Naive thymus-derived CD8-positive, alpha-beta T cell (primary cell): ENCODE measurements at places on chromosomes 12 and 14.
A peak's percentile ranks its signal among the peaks of the same experiment; 100 is the strongest.

DNA sequence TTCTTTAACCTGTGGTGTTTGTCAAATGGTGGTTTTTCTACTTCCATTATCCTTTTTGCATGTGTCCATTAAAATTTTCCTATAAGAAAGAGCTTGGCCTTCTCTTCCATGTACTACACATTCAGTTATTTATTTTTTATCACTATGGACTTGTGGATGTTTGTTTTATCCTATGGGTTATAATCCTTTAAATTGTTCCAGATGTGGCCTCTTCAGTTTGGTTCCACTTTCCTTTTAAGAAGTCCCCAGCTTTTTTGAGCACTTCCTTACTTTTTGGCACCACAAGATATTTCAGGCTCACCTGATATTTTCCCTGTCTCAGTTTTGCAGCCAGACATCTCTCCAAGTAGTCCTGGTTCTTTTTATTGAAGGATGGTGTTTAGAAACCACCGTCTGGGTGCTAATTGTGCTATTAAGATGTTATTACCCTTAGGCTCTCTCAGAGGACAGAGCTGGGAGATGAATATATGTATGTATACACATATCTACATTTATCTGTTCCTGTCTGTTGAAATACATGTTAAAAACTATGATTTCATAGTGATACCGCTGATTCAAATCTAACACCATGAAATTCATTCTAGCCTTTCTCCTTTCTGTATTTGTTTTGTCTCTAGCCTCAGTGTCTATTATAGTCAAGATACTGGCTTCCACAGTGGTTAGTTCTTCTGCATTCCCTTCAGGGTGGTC, 408.5 kb upstream of the RGS6 start:
- DNase-seq = no peak

DNA sequence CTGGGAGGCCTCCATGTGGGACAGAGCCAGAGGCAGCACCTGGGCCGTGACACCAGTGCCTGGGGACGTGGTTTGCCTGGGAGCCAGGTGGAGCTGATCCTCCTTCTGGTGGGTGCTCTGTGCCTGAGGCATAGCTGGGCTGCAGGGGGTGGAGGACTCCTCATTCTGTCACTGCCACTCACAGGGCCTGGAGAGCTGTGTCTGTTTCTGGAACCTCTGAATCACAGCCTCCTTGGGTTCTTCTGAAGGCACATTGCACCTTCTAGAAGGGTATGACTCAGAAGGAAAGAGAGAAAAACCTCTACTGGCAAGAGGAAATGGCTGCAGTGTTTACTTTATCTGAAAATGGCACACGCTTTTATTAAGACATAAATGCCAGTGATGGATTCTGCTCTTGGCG, 659.8 kb downstream of the VRK1 start:
- DNase-seq = no peak

DNA sequence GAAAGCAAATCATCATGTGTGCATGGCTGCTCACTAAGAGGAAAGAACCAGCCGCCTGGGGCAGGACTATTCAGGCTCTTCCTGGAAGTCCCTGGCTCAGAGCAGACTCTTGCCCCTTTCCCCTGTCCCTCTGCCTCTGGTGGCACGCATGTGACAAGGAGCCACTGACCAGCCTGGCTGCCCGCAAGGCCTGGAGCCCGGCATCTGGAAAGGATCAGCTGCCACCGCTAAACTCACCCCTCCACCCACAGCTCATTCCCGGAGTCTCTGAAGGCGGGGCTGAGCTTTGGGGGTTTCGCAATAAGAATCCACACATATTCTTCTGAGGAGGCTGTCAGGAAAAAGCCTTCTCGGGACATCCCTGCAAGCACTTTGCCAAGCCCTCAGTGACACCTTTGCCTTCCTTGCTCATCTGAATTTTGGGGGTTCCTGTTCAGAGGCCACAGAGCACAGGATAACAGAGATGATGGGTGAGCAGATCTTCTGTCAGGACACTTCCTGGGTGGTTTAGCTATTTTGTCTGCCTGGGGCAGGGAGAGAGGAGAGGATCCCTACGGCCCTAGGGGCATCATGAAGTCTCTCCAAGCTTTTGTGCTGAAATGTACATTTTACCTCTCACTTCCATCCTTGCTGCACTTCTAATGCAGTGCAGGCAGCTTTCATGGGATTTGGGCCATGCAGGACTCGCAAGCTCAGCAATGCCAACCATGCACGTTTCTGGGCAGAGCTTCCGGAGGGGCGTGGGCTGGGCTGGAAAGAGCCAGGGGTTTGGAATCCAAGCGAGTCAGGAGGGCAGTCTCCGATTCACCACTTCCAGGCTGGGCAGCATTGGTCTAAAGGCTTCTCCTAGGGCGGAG, 124.8 kb upstream of the MAP1LC3B2 start:
- DNase-seq = no peak

- DNase-seq = no peak
Observed at GRCh38 chr12:111616177-111616623, 17.1 kb upstream of the ATXN2 start.

DNA sequence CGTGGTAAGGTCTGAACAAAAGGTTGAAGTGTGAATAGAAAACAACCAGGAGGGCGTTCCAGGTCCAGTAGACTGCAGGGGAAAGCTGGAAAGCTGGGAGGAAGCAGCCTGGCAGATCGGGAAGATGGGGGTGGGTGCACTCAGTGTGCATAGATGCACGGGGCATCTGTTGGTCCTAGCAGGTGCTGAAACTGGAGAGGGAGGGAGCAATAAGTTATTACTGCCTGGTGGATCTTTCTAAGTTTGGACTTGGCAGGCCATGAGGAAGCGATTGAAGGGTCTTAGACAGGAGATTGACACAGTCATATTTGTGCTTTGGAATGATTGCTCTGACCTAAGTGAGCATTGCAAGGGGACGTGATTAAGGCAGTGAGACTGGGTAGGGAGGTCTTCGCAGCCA, 194.4 kb downstream of the EFCAB11 start:
- DNase-seq = no peak

DNA sequence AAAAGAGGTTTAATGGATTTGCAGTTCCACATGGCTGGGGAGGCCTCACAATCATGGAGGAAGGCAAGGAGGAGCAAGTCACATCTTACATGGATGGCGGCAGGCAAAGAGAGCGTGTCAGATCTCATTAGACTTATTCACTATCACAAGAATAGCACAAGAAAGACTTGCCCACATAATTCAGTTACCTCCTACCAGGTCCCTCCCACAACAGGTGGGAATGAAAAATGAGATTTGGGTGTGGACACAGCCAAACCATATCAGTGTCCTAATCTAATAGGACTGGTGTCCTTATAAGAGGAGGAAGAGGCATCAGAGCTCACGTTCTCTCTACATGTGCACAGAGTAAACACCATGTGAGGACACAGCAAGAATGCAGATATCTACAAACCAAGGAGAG, 25.9 kb downstream of the DYRK2 start:
- no peak for DNase-seq

GRCh38 chr14:55938249-55938791, 179.9 kb upstream of the PELI2 start:
- no peak for DNase-seq

DNA sequence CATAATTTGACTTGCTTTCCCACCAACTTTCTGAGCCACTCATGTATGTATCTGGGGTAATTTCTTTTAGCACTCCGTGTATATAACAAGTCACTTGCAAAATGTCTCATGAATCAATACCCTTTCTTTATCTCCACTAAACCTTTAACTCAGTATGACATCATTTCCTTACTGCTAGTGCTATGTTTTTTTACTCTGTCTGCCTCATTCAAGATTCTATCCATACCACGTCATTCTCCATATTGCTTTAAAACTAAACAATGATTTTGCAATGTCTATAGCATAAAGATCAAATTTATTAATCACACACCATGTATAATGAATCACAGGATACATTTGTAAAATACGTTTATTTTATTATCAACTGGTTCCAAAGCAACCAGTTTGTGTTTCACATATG, 178.2 kb downstream of the PIK3C2G start:
- no peak for DNase-seq

DNA sequence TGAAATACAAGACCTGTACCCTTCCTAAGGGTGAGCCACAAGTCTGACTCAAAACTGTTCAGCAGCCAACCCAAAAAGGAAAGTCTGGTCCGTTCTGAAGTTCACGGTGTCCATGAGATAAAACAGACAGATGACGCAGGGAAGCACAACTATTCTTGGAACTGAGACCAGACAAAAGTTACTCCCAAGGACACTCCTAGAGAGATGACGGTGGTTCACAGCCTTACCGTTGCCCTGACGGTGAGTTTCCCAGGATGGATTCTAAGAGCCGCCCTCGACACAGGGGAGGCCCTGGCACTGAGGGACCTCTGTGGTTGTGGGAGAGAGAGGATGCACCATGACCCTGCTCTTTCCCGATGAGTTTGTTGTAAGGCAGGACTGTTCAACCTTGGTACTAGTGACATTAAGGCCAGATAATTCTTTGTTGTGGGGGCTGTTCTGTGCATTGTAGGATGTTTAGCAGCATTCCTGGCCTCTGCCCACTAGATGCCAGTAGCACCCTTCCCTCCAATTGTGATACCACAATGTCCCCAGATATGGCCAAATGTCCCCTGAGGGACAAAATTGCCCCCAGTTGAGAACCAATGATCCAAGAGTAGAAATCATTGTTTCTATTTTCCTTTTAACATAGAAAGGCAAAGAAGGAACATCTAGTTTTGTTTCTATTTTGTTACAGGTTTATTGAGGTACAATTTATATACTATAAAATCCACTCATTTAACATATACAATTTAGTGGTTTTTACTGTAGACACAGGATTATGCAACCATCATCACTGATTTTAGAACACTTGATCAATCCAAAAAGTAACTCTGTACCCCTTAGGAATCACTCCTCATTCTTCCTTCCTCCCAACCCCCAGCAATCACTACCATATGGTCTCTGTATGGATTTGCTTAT, 23.0 kb downstream of the OR10P1 start:
- DNase-seq = no peak

DNA sequence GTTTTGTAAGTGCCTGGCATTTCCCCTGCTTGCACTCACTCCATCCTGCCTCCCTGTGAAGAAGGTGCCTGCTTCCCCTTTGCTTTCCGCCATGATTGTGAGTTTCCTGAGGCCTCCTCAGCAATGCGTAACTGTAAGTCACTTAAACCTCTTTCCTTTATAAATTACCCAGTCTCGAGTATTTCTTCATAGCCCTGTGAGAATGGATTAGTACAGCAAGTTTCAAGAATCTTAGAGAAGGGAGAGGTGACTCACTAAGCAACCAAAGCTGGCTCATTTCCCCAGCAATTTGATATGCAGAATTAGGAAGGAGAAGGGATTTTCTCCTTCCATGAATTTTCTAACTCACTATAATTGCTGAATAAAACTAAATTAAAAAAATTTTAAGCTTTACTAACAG, 251.0 kb upstream of the FOXG1 start:
- no peak for DNase-seq

DNA sequence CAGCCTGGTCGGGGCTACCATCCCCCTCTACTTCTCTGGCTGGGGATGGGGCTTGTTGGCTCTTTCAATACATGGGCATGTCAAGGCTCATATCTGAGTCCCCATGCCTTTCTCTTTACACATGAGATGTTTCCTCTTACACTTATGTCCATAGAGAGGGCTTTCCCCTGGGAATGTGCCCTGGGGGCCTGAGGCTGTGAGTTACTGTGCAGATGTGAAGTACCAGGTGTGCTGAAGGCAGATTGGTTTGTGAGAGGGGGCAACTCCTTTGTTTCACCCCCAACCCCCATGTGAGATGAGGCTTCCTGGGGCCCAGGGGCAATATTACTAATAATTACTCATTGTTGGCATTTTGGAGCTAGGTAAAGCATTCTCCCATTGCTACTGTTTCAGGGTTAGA, 32.8 kb downstream of the NRXN3 start:
- DNase-seq = no peak

GRCh38 chr12:127194176-127194575, 1072.8 kb upstream of the TMEM132C start:
- DNase-seq = no peak

- no peak for DNase-seq
Observed at GRCh38 chr14:76784266-76784874, 23.1 kb downstream of the VASH1 start.

GRCh38 chr14:79605849-79606248, 605.5 kb downstream of the DIO2 start:
- DNase-seq = no peak

DNA sequence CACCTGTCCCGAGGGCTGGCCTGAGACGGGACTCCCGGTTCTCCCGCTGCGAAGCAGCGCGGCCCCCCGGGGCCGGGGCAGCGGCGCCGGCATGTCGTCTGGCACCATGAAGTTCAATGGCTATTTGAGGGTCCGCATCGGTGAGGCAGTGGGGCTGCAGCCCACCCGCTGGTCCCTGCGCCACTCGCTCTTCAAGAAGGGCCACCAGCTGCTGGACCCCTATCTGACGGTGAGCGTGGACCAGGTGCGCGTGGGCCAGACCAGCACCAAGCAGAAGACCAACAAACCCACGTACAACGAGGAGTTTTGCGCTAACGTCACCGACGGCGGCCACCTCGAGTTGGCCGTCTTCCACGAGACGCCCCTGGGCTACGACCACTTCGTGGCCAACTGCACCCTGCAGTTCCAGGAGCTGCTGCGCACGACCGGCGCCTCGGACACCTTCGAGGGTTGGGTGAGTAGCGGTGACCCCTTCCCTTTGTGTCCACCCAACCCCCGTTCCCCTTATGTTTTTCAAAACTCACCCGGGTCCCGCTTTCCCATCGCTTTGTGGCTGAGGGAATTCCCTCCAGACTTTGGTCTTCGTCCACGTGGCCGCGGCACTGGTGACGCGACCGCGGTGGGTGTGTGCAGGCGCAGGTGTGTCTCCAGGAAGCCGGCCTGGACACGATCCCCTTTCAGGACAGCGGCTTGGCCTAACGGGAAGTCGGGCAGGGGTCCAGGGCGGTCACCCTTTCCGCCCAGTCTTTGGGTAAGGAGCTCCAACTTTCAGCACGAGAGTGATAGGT, 826 bp downstream of the PRKCH start:
- peak; percentile 52 for DNase-seq

DNA sequence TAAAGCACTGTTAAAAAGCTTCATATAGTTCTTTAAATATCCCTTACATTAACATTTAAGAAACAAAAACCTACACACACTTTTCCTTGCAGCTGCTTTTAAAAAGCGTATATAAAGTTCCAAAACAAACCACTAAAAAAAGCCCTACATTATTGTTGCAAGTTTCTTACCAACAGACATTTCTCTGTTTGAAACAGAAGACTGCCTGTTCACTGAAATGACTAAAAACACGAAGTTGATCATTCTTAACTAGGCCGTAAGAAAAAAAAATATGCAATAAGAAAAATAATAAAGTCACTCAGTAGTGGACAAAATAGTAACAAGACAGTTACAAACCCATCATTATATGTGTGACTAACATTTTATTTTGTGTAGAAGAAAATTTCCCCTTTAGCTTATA, 37.3 kb downstream of the KIF21A start:
- no peak for DNase-seq

DNA sequence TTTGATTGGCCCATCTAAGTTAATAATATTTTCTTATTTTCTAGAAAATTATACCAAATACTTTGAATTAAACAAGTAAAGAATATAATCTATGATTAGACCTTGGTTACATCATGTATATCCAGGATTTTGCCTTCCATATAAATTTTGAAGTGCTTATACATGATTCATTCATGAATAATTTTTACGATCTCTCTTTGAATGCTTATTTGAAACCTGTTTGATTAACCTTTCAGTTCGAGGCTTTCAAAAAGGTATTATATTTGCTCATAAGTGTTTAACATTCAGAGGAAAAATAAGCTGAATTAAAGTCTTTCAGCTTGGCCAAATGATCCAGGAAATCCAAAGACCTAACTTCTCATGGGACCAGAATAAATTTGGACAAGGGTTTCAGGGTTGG, 495.2 kb upstream of the GARIN6 start:
- no peak for DNase-seq
